GM18507 (cell line): ENCODE measurements at places on chromosomes 1 and 21.

DNA sequence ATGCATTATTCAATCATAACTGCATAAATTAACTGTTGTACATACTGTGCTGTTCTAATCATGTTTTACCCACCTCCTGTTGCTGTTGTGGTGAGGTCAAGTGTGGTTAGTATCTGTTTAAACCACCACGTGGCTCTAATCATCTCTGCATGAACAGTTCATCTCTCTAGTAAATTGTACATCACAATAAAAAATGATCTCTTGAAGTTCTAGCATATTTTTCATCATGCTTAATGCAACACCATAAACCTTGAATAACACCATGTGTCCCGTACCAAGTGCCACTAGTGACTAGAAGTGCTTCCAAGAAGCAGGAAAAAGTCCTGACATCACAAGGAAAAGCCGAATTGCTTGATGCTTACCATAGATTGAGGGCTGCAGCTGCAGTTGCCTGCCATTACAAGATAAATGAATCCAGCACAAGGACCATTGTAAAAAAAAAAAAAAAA is 51.7 kb downstream of the SNRPE start:
- no peak for DNase-seq

DNA sequence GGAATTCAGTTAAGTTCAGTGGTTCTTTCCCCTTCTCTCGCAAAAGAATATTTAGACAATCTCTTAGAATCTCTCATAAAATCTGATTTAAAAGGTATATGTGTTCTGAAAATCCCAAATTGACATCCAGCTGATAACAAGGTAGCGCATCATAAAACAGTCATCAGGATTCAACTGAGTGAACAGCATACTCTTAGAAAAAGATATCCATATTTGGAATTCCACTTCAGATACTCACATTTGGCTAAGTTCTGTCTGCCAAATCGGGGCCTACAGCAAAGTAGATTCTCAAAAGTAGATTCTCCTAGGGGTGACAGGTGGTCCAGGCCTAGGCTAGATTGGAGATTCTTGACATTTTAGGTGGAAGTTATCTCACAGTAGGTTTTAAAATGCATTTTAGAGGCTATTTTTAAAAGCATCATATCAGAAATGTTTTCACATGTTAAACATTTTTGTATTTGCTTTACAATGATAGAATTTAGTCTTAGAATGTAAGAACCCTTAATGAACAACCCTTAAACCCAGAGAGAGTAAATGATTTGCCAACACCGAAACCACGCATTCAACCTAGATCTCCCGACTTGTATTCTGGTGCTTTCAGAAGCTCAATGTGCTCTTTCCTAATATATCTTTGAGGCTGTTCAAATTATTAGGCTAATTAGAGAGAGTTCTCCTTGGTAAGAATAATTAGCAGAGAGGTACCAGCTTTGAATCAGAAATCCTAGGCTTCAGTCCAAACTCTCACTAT is 318.9 kb downstream of the LMO4 start:
- DNase-seq = no peak

- DNase-seq = no peak
Observed at GRCh38 chr1:40036574-40036973, 4.0 kb upstream of the CAP1 start.

- no peak for DNase-seq
Observed at GRCh38 chr1:78277253-78277652, 213.5 kb upstream of the PTGFR start.

DNA sequence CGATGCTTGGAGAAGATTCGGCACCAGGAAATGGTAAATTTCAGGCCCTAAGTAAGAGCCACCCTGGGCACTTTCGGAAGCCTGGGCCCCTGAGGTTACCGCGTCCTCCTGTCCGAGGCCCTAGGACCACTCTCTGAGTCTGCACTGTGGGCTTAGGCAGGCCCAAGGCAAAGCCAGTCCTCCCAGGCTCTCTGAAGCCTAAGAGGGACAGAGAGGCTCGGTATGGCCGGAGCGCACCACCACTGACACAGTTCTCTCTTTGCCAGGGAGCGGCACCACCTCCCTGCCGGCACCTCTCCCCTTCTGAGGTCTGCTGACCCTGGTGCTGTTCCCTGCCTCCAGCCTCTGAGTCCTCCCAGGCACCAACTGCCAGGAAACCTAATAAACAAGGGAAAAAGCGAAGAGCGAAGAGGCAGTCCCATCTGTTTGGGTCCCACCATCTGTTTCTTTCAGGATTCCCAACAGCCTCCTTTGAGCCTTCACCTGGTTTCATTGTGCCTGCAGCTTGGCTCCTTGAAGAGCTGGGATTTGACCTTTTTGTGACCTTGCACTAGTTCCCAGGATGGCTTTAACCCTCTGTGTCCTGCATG is 57.7 kb downstream of the VWA5B1 start:
- no peak for DNase-seq

- no peak for DNase-seq
Observed at GRCh38 chr1:236092899-236093298, 28.0 kb upstream of the NID1 start.

GRCh38 chr1:54339126-54339525 is 67.1 kb downstream of the SSBP3 start:
- DNase-seq = no peak

GRCh38 chr1:31891280-31891679 is 46.9 kb downstream of the PTP4A2 start:
- DNase-seq = no peak

GRCh38 chr1:40932006-40932405 is 47.5 kb upstream of the CTPS1 start:
- no peak for DNase-seq

- DNase-seq = no peak
Observed at GRCh38 chr1:247936415-247936814, 11.7 kb downstream of the OR2AJ1 start.

DNA sequence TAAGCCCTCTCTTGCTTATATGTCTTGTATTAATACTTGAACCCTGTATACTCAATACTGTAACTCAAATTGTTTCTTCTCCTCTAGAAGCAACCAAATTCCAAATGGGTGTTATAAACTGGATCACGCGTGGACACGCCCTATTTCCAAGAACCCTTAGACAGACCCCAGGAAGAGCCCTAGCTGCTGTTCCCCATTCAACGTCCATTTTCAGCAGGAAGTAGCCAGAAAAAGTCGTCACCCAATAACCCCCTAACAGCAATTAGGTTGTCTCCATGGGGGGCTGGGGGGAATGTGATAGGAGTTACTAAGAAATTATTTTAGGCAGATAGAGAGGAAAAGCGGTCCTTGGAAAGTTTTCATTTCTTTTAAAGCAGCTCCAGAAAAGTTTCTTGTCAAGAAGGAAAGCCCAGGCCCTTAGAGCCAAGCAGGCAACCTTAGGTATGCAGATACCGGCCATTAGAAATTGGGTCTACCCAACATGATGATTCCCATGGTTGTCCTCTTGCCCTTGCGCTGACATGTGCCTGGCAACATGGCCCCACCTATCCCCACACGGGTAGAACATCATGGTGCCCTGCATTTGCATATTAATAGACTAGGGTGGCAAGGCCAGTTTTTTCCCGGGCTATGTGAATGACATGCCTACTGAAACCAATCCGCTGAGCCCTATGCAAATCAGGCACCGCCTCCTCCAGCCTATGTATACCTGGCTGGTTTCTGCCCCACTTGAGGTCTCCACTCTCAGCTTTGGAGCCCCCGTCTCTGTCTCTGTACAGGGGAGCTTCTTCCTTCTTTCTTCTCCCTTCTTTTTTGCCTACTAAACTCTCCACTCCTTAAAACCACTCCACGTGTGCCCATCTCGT is 4.0 kb upstream of the CD46 start:
- no peak for DNase-seq

DNA sequence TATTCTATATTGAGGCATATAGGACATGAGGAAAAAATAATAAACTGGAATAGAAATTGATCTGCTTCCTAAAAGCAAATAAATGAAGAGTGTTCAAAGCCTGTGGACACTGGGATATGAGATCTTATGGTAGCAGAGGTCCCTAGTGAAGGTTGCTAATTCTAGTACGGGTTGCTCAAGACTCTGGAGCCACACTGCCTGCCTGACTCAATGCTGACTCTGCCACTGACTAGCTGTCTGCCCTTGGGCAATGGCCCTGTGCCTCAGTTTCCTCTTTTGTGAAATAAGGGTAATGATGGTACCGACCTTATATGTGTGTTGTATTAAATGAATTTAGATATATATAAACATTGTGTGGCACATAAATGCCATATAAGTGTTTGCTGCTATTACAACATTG is 59.0 kb upstream of the C1orf53 start:
- no peak for DNase-seq

DNA sequence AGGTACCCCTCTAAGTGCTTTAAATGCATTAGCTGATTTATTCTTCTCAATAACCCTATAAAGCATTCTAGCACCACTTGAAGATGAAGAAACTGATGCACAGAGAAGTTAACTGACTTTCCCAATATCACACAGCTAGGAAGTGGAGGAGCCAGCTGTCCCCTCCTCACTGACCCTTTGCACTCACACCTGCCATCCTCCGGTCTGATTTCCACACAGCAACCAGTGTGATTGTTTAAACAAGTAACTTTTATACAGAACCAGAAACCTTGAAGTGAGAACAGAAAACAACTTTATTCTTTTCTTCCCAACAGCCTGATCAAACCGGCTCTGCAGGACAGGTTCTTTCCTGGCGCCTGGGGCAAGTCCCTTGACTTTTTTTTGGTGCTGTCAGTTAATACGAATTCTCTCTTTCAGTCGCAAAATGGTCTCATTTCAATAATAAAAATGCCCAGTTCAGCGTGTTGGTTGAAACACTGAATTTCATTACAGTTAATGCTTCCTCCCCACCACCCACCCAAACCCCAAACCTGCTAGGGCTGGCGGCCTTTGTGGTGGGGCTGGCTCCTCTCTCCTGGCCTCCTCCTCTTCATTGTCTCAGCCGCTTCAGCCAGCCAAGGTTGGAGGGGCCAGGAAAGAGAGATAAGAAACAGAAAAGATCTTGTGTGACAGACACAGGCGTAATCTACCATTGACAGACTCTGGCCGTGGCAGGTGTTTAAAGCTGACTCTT is 26.4 kb upstream of the EEIG2 start:
- no peak for DNase-seq

DNA sequence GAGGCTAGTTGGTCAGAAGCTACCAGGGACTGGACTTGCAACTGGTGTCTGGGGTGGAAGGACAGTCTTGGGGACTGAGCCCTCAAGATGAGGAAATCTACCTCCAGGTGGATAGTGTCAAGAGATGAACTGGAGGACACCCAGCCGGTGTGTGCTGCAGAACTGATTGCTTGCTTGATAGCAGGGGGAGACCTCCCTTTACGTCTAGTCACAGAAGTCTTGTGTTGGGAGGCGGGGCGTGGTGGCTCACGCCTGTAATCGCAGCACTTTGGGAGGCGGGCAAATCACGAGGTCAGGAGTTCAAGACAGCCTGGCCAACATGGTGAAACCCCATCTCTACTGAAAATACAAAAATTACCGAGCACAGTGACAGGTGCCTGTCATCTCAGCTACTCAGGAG is 4.9 kb downstream of the RCC2 start:
- DNase-seq = no peak

- no peak for DNase-seq
Observed at GRCh38 chr1:39639305-39640130, at the start of gene HEYL. HEYL (minus strand) TSS chr1:39639643; CDS start chr1:39639625, 18 bp downstream.

DNA sequence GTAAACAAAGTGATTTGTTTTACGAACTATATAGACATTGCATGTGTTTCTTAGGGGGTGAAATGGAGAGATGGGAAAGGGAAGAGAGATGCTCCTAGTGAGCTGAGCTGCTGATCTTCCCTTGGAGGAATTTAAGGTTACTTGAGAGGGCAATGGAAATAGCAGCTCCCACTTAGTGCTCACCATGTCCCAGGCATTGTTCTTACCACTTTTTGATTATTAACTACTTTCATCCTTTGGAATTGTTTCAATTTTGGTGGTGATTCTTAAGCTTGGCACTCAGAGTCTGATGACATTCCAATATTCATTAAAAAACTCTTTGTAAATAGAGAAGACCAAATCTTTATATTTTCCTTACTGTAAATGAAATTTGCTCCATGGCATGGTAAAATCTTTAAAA is 124.9 kb downstream of the ITSN1 start:
- DNase-seq = no peak

DNA sequence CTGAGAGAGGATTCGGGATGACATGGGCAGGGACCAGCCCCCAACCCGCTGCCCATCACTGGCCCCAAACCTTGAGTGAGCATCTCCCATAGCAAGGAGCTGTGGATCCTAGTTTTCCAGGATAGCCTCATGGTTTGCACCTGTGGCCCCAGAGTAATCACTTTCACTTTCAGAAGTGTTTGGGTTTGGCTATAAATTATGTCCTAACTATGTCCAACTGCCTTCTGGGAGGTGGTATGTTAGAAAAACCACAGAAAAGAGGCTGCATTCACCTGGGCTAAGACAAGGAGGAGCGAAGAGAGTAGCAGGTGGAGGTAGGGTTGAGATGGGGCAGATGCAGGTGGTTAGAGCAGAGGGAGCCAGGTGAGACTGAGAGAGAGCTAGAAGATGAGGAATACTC is 19.4 kb upstream of the CLIC6 start:
- DNase-seq = no peak

DNA sequence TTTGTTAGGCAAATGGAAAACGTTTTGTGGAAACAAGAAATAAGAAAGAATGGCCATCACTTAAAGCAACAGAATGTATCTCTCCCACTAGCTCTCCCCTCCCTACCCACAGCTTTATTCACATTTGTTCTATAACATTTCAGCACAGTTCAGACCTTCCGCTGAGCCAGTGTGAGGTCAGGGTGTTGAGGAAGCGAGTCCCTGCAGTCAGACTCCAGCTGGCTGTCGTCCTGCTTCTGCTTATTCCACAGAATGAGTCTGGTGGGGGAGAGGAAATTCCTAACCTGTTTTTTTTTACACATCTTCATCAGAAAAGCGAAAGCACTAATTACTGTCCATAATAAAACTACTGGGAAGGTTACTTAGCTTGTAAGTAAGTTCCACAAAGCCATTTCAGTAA is 39.0 kb downstream of the MRPL39 start:
- no peak for DNase-seq

DNA sequence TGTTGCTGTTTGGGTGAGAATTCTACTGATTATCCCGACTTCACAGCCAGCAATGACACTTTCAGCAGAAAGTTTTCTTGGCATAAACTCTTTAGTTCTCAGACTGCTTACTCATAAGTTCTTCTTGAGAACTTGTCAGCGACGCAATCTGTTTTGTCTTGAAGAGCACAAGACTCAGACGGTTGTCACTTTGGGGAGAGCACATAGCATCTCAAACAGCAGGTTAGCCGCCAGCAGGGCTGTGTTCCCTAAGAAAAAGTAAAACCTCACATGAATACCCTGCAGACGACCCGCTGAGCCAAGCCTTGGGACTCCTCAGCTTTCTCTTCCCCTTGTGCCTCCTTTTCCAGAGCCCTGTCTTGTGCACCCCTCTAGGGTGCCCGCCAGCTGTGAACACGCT is 11.4 kb downstream of the AGMAT start:
- DNase-seq = no peak
